Mesothelial cell of epicardium (in vitro differentiated cells): ENCODE measurements at places on chromosomes 3 and 15. TPM values are rescaled to one million over a fixed set of nuclear protein-coding genes. Genes with fewer than 3 reads are reported as not detected.

DNA sequence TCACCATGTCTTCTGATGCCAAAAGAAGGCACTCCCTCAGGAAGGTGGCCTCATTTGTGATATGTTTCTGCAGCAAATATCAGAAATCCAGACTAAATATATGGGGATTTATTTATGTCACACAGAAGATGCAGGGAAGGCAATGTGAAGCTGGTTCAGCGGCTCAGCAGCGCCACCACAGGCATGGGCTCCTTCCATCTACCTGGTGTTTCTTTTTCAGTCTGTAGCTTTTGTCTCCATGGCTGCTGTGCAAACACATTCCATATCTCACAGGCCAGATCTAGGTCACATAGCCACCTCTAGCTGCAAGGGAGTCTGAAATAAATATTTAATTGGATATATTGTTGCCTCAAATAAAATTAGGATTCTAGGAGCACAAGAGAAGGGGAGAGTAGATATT, 502.1 kb upstream of the IL12A start:
- no peak for DNase-seq

DNA sequence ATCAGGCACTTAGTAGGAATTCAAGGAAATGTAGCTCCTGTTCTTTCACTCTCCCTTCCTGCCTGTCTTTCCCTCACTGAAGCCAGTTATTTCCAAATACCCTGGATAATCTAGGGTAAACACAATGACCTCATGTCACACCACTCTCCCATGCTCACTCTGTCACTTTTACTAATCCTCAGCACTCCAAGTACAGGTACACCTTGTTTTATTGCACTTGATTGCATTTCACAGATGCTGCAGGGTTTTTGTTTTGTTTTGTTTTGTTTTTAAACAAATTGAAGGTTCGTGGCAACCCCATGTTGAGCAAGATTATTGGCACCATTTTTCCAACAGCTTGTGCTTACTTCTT, 40.8 kb downstream of the PPM1L start:
- DNase-seq: no peak

- DNase-seq: no peak
Observed at GRCh38 chr3:59980576-59980975, 930.8 kb upstream of the CFAP20DC start.

- DNase-seq: no peak
Observed at GRCh38 chr3:186967686-186968085, 37.4 kb downstream of the ST6GAL1 start.

DNA sequence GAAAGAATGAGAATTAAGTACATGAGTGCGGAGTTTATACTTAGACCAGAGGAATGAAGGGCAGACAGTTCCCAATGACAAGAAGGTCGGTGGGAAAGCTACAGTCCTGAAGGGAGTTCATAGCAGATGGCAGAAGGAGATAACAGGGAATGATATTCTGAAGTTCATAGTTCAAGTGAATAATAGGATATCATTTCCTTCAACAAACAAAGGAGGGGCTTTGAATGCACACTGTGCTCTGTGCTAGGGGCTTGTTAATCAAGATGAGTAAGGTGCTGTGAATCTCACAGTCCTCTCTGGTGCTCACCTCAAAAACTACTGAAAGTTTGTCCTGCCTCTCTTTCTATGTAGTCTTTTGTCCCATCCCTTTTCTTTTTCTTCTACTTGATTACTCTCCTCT, 41.9 kb downstream of the SIDT1 start:
- DNase-seq: no peak

DNA sequence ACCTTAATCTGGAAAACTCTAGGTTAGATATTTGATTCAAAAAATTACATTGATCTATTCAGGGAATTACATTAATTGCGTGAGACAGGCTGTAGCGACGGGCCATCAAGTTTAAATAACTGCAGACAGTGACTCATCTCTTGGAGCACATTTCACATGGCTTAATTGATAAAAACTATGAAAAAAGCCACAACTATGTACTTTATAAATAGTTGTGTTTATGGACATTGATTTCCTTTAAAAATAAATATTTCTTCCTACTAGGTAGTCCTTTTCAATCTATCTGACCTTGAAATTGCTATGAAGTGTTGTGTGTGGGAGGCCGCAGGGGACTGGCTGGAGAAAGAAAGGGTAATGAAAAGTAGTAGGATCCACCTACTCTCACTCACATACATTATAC, 157.8 kb downstream of the IL1RAP start:
- DNase-seq: no peak

- no peak for DNase-seq
Observed at GRCh38 chr15:80475572-80475971, 71.4 kb downstream of the ARNT2 start.

- DNase-seq: no peak
Observed at GRCh38 chr15:89784686-89784960, 8.5 kb downstream of the MESP2 start.

Gene PROS1
- total RNA-seq: 15.4 to 16.9 TPM (median 16.0 TPM) in 3 replicates

Gene STIMATE
- 23.8 to 28.8 TPM (median 23.9 TPM) in 3 replicates for total RNA-seq
